ENCODE measurements at places on chromosomes 7 and 10.

DNA sequence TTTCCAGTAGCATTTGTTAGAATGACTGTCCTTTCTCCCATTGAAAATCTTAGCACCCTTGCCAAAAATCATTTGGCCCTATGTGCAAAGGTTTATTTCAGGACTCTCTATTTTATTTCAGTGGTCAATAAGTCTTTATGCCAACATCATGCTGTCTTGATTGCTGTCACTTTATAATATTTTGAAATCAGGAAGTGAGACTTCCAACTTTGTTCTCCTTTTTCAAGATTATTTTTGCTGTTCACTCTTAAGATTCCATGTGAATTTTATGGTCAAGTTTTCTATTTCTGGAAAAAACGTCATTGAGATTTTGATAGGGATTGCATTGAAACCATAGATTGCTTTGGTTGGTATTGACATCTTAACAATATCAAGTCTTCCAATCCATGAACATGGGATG lies 65.1 kb downstream of the PAXIP1 start:
- DNase-seq = no peak

GRCh38 chr10:132539894-132540293 lies 2.3 kb downstream of the INPP5A start:
- no peak for DNase-seq

- no peak for DNase-seq
These were observed 83.5 kb downstream of the TNS3 start for GRCh38 chr7:47498229-47499056.

GRCh38 chr7:82617156-82617555 lies 173.6 kb upstream of the CACNA2D1 start:
- no peak for DNase-seq

DNA sequence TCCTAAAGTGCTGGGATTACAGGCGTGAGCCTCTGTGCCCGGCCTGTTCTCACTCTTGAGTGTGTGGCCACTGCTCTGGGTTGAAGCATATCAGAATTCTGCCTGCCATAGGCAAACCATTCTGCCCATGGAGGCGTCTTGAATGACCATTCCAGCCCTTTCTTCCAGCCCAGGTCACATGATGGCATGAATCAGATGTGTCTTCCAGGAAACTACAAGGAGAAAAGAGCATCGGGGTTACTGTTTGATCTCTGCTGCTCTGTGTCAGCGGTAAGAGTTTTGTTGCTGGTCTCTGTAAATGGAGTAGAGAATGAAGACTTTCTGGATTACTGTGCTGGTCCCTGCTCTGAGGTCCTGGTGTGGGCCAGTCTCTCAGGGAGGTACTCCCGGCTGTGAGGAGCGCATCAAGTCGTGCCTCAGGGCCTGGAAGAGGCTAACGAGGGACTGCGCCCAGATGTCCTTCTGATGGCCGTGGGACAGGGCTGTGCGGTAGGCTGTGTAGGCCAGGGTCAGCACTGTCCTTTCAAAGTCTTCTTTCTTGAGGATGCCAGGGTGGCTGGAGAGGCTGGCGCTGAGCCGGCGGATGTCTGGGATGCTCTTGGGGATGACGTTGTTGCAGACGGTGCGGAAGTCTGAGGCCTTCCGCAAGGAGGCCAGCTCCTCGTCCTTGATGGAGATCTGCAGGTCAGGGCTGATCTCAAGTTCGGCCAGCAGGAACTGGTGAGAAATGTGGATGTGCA lies 5.8 kb upstream of the SLC13A4 start:
- DNase-seq = no peak

DNA sequence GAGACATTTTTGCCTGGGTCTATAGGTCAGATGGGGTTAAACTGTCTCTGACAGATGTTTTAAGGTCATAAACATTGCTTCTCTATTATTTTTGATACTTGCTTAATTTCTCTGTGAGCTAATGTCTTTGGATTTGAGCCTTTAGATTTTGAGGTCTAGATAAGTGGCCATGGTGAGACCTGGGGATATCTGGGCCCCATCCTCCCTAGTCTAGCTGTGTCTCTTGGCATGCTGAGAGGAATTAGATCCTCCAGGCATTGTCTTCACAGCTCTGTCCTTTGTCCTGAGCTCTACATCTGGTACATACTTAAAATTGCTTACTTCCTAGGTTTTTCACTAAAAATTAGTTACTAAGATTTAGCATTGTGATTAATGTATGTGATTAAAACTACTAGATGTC lies 265.0 kb upstream of the NPSR1 start:
- no peak for DNase-seq

- no peak for DNase-seq
These were observed 132.3 kb upstream of the BMPER start for GRCh38 chr7:33773053-33773452.

DNA sequence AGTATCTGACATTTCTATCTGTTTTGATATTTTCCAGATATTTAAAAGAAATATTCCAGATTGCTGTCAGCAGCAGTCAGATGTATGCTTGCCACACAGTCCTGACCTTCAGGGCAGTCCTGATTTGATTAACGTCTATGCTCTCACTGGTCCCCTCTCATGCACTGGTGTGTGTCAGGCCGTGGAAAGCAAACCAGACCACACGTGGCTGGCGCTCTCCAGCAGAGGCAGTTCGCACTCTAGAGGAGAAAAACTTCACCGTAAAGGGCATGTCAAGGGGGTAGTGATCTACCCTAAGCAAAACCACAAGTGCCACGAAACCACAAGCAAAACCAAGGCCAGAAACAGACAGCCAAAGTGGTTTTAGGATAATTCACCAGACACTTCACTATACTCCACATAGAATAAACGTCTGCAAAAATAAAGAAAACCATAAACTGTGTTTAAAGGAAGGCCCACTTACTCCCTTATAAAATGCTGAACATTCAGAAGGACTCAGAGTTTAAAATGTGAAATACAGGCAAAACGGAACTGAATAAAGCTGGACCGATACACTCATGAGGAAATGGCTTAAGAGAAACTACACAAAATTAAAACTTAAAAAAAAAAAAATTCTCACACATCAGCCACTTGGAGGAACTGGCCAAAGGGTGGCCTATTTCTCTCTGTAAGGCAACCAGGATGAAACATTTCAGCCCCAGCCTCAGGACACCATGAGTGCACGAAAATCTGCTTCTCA lies 26.4 kb downstream of the PARP12 start:
- DNase-seq = no peak

GRCh38 chr10:16780338-16780880 lies 36.8 kb downstream of the RSU1 start:
- DNase-seq = no peak
